D341Med (cell line): ENCODE measurements at places on chromosomes 6 and 20.

DNA sequence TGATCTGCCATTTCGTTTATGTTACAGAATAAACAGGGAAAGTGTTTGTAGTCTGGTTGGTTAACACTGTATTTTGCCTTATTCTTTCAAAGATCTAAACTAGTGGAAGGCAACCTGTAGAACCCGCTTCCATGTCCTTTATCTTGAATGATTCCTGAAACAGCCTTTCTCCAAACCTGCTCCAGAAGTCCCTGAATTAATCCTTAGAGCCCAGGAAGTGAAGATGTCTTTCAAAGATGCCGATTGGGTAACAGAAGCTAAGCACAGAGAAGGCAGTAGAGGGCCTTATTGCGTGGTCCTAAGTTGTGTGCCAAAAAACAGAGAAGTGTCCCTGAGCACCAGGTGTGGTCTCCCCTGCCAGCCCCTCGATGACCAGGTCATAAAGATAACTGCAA is 19.2 kb upstream of the ZSCAN16 start:
- DNase-seq: peak; percentile 34

DNA sequence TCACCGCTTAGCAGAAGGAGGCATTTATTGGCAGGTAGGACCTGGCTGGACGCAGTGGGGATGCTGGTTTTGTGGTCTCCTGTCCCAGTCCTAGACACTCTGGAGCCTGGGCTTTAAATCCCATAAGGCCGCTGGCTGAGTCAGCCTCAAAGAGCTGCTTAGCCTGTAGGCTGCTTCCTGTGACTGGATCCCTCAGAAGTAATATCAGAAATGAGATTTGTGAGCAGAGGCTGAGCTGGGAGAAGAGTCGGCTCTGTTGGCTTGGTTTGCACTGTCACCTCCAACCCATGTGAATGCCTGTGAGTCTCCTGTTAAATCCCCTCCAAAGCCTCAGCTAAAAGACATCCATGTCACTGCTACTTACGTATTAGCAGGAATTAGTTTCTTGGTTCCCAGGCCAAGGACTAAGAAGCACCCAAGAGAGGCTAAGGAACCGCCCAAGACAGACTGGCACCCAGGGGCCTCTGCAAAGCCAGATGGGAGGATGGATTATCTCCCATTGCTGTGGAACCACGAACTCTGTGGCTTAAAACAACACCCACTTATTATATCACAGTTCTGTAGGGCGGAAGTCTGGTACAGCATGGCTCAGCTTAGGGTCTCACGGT is 289.4 kb downstream of the CDC5L start:
- DNase-seq: peak; percentile 85

DNA sequence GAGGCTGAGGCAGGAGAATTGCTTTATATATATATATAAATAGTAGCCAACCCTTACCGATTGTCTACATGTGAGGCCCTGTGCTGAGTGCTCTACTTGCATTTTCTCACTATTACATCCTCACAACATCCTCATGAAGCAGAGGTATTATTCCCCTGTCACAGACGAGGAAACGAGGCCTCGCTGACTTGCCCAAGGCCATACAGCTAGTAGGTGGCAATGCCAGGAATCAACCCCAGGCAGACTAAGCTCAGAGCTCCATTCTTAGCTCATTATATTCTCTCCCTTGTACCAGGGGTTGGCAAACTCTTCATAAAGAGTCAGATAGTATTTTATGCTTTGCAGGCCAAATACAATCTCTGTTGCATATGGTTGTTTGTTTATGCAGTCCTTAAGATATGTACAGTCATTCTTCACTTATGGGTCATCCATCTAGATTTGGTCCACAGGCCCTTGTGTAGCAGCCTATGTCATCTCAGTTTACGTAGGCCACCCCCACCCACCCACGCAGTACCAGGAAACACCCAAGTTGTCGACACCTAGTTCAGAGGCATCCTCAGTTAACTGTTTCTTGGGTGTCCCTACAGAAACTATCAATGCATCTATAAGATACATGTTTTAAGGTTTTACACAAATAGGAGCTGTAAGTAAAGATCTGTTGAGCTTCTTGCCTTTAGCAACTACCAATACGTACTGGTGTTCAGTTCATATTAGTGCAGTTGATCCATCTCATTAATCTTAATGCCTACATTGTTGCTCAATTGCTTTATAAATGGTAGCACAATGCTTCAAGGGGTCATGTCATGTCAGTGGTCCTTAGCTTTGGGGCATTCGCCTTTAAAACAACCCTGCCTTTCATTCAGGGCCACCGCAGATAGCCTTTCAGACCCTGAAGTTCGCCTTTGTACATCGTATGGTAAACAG is 3.0 kb downstream of the CASS4 start:
- no peak for DNase-seq

DNA sequence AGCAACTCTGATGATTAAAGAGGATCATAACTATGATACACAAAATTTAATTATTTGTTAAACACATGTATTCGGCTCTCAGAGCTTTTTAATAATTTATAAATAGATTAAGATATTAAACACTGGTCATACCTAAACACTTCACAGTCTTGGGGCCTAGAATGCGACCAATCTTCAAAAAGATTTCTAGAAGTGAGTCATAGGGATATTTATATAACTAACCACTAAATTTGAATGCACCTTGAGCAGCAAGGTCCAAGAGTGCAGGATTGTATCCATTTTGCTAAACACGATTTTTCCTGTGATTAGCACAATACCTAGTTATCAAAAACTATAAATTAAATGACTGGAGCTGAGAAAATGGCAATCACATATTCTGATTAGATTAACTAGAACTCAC is 709.3 kb downstream of the EPHA7 start:
- no peak for DNase-seq

DNA sequence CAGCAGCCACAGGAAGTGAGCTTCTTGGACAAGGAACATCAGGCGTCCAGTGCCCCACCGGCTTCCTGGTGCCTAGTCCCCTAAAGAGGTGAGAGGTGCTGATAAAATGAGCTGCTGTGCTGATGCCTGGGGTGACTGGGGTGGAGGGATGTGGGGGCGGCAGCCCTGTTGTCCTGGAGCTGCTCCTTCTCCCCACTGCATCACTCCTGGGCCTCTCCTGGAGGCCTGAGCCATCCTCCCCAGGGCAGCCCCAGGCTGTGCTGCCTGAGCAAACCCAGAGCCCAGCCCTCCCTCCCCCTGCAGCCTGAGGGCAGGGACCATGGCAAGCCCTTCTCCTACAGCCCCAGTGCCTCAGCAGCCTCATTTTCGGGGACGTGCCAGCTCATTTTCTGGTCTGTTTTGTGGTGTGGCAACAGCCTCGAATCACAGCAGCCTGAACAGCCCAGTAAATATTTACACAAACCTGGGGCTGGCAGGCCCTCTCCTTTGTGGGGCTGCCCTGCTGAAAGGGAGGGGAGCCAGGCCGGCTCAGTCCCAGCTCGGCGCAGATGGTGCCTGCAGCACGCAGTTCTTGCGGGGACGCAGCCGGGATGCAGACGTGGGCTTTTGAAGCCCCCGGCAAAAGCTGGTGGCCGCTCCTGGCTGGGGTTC is 259.9 kb downstream of the DLL1 start:
- DNase-seq: no peak

GRCh38 chr6:11146117-11146826 is 34.7 kb upstream of the ERVFRD-1 start:
- no peak for DNase-seq

- no peak for DNase-seq
Measured at GRCh38 chr6:21246075-21246474, 347.5 kb upstream of the SOX4 start.

- DNase-seq: no peak
Measured at GRCh38 chr6:153804755-153805330, 234.2 kb upstream of the OPRM1 start.

DNA sequence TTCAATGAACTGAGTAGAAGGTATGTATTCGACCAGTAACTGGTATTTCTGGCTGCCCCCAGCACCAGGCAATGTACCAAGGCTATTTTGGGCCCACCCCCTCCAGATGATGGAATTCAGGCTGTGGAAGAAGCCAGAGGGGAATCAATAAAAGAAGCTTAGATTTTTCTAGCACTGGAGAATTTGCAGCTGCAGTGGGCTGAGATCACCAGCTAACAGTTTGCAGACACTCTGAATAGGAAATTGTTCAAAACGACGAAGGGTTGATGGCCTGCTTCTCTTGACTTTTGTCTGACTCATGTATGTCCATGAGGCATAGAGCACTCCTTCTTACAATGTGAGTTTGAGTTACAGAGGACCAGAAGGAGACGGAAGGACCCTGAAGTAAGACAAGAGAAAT is 32.4 kb upstream of the FBXO9 start:
- no peak for DNase-seq

- DNase-seq: peak; percentile 76
Measured at GRCh38 chr20:58447511-58448391, 58.7 kb downstream of the VAPB start.

DNA sequence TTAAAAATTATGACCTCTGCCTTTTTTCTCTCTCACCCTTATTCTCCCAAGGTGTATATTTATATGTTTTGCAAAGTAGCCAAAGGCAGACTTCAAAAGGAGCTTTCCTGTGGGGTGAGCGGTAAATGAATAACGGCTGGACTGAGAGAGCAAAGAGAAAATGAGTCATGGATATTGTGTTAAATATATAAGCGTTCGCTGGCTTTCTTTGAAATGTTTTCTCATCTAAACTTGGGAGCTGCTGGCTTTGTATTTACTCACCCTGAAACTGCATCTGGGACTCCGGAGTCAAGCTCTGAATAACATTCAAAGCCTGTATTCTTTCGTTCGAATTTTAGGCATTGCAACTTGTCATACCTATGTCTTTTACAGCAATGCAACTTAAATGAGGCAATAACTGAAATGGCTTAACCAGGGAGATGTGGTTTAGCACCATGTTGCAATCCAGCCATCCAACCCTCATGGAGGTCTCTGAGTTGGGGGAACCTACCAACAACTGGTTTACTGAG is 32.0 kb downstream of the ATXN1 start:
- no peak for DNase-seq

DNA sequence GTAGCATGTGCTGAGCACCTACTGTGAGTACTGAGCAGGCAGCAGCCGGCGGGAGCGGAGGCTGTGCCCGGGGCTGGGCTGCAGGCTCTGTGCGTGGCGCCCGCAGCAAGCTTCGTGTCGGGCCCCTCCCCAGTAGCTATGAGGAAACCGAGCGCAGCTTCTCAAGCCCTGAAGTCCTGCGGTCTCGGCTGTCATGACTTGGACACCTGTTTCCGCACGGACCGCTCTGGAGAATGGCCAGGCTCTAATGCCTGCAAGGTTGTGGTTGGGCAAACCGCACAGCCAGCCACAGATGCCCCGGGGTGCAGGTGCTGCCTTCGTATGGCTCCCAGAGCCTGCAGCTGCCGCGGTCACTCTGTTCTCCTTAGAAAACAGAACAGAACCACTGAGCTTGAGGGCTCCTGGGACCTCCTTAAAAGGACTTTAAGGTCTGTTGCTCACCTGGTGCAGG is 33.7 kb downstream of the PYGB start:
- DNase-seq: no peak

- no peak for DNase-seq
Measured at GRCh38 chr6:131654326-131654725, 17.2 kb downstream of the ENPP3 start.

DNA sequence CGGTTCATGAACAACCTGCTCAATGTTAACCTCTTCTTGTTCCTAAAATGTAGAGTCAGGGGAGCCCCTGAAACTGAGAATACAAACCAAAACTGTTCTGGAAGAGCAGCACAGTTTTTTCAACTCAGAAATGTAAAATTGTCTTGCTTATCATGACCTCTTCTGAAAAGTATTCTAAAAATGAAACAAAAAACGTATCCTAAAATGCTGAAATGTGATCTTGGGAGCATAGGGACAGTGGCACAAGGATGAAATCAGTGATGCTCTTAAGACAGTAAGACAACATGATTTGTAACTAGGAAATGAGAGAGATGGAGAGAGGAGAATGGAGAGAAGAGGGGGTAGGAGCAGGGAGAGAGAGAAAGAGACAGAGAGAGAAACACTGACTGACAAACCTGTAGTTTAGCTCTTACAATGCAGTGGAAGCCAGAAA is 27.5 kb downstream of the NCOA7 start:
- no peak for DNase-seq

DNA sequence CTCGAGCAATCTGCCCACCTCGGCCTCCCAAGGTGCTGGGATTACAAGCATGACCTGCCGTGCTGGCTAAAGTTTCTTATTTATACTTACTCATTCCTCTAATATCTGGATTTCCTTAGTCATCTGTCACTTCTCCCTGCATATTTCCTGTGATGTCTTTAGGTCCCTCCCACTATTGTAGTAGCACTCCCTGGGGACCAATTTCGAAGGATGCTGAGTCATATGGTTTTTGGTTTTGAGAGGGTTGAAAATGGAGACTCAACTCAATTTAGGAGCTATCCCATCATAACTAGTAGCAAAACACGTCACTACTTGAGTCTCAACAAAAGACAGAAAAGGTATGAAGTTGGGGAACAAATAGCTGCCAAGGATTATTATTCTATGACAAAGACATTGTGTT is 20.2 kb downstream of the MCUR1 start:
- no peak for DNase-seq

DNA sequence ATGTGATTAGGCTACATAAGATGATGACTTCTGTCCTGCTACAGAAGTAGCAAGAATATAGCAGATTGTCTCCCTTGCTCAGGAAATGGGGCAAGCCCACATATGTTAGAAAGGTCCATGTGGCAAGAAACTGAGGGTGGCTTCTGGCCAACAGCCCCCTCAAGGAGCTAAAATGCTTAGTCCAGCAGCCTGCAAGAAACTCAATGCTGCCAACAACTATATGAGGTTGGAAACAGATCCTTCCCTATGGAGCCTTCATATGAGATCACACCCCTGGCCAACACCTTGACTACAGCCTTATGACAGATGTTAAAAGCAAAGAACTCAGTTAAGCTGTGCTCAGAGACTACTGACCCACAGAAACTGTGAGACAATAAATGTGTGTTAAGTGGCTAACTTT is 22.1 kb downstream of the PTPRT start:
- no peak for DNase-seq

DNA sequence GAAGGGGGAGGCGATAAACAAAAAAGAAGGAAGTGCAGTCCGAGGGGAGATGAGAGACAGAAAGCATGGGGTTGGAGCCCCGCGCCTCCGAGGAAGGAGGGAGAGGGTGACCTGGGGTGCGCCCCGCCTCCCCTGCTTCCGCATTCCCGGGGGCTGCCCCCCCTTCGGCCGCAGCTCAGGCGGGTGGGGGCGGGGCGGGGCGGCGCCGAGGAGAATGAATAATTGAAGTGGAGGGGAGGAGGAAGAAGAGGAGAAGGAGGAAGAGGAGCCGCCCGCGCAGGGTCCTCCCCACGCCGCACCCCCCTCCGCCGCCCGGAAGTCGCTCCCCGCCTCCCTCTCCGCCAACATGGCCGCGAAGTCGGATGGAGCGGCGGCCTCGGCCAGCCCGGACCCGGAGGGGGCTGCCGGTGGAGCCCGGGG is at the start of gene XKR7:
Gene XKR7, plus strand, starts transcription at position 322 of the 420 bp plus-strand sequence. Its CDS starts 25 bp downstream, at position 347.
- peak; percentile 91 for DNase-seq

GRCh38 chr6:133301835-133302234 is 60.7 kb downstream of the EYA4 start:
- DNase-seq: no peak

DNA sequence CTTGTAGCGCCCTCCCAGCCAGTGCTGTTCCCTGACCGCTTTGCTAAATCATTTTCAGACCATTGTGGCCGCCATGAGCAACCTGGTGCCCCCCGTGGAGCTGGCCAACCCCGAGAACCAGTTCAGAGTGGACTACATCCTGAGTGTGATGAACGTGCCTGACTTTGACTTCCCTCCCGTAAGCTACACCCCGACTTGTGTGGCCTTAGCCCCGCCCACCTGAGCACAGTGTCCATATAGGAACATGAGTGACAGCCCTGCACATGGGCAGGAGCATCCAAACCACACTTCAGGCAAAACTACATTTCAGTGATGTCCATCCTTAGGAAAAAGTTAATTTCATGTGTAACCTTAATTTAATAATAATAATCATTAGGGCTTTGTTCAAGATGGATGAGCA is 51.1 kb downstream of the GNAS start:
- no peak for DNase-seq
